Central memory CD8-positive, alpha-beta T cell (primary cell): ENCODE measurements at places on chromosomes 3 and 15.

DNA sequence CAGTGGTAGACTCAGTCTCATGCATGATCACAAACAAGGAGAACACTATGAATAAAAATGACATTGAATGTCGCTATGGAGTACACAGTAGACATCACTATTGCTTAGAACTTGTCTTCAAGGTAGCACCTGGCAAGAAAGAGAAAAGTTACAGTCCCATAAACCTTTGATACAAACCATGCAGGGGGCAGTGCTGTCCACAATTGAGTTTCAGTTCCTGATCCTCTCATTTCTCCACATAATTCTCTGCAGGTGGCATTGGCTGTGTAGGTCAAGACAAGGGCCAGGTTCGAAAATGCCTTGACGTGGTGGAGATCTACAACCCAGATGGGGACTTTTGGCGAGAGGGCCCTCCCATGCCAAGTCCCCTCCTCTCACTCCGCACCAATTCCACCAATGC lies 47.9 kb downstream of the KBTBD12 start:
- no peak for DNase-seq

- no peak for DNase-seq
These were observed 215.4 kb downstream of the THSD4 start for GRCh38 chr15:71330638-71331162.

DNA sequence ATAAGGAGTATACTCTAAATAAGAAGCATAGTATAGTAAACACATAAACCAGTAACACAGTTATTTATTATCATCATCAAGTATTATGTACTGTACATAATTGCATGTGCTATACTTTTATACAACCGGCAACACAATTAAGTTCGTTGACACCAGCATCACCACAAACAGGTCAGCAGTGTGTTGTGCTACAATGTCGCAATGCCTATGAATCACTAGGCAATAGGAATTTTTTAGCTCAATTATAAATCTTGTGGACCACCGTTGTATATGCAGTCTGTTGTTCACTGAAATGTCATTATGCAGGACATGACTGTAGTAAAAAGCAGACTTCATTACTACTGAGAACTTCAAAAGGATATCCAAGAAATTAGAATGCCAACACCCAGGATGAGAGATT lies 177.0 kb downstream of the PDCD6IP start:
- DNase-seq, result no peak

GRCh38 chr3:120349855-120350125 lies 636 bp upstream of the LRRC58 start:
- no peak for DNase-seq
